CD4-positive, alpha-beta T cell treated with Interleukin-1 beta for 1 hour (primary cell): ENCODE measurements at places on chromosomes 4 and X.

GRCh38 chrX:46653482-46653881 is 79.9 kb downstream of the CHST7 start:
- no peak for DNase-seq

- DNase-seq = no peak
Measured at GRCh38 chr4:88865466-88865865, 167.8 kb upstream of the NAP1L5 start.

GRCh38 chrX:63993936-63994335 is 208.9 kb upstream of the ARHGEF9 start:
- DNase-seq = no peak

- DNase-seq = no peak
Measured at GRCh38 chrX:13360146-13360545, 40.3 kb upstream of the ATXN3L start.

DNA sequence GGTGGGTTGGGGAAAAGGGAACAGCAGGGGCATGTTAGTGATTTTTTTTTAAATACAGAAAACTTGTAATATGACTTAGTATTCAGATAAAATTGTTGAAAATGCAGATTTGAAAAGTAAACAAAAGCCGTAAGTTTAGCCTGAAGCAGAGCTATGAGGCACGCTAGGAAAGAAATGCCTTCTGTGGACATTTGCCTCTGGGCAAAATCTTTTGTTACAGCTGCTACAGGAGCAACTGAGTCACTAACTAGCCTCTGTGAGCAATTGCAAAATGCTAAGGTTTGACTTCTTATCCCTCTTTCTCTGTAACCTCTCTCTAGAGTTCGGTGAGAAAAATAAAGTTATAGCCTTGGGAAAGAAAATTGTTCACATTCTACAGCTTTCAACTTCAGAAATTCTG is 350.0 kb downstream of the SLC7A11 start:
- DNase-seq = no peak

DNA sequence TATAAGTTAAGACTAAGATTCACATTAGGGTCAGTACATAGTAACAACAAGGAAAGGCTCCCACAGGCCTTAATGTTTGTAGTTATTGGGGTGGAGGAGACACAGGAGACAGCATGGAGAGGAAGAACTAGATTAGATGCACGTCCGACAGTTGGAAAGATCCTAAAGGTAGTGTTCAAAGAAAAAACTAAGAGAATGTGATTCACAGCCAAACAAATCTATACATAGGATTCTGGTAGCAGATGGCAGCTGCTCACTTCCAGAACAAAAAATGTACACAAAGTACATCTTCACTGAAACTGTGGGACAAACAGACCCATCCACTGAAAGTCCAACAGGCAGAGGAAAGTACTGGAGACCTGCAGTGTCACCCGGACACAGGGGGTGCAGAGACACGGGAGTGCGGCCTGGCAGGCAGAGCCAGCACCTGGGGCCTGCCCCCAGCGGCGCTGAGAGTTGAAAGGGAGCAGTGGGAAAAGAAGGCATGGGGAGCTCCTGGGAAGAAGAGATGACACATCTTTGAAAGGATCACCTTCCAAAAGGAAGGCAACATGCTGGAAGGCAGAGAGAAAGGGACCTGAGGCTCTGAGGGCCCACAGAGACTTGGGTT is 40.0 kb downstream of the NELFA start:
- DNase-seq = no peak

DNA sequence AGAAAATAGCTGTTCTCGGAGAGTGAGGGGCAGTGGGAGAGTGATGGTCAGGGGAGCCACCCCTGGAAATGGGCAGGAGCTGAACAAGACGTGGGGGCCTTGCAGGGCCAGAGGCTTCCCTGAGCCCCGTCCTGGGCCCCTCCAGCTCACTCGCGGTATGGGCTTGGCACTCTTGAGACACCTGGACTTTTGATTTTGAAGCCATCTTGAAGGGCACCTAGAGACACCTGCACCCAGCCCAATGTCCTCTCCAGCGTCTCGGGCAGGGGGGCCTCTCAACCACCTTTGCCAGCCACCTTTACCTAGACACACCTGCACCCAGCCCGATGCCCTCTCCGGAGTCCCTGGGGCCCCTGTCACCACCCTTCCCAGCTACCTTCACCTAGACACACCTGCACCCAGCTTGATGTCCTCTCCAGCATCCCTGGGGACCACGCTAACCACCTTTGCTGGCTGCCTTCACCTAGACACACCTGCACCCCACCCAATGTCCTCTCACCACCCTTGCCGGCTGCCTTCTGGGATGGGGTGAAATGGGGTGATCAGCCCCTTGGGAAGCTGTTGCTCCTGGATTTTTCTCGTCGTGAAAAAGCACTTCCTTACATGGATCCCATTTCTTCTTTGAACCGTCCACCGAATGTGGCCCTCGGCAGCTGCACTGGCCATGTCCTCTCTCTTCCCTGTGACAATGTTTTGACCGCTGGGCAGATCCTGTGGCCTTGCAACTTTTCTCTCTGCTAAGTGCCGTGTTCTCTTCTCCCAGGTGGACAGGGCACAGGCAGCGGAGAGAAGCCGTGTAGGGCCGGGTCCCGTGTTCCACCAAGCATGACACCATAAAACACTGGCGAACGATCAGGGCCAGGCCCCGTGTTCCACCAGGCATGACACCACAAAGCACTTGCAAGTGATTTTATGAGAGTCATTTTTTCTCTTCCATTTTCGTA is 47.5 kb downstream of the CPZ start:
- DNase-seq = no peak

GRCh38 chr4:16914208-16914607 is 15.8 kb upstream of the LDB2 start:
- DNase-seq = no peak

- DNase-seq = no peak
Measured at GRCh38 chrX:147848543-147849443, 62.9 kb upstream of the FMR1 start.

DNA sequence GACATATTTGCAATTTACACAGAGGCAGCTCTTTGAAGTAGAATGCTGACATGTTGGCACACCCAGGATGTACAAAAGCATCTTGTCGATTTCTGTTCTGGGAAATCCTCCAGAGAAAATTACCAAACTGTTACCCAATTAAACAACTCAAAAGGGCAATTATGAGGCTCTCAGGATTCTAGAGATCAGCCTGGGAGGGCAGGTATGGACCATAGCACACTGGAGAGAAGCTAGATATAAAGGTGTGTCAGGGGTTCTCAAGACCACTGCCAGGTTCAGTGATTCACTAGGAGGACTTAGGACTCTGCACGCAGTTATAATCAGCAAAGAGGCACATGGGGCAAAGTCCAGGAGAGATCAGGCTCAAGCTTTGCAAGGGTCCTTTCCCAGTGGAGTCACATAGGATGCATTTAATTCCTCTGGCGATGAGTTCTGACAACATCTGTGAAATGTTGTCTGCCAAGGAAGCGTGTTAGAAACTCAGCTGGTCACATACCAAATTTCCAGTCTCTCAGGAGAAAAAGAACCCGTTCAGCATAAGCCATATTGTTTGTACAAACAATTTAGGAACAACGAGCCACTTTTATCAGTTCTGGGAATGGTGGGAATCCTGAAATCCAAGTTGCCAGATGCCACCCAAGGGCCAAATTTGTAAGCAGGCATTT is 100.8 kb downstream of the SYTL5 start:
- no peak for DNase-seq

DNA sequence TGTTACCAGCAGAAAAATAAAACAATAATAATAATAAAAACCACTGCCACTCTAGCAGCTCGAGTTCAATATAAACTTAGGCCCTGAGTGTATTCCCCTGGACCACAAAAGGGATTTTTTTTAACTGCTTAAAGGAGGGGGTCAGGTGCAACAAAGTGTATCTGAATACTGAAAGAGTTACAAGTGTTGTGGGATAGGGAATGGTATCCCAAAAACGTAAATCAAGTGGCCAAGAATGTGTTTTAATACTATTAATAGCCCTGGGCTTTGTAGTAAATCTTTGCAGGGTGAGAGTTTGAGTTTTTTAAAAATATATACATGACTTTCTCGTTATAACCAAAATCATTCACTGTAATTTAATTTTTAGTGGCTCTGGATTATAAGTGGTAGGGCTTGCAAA is 860.1 kb upstream of the INTU start:
- no peak for DNase-seq

DNA sequence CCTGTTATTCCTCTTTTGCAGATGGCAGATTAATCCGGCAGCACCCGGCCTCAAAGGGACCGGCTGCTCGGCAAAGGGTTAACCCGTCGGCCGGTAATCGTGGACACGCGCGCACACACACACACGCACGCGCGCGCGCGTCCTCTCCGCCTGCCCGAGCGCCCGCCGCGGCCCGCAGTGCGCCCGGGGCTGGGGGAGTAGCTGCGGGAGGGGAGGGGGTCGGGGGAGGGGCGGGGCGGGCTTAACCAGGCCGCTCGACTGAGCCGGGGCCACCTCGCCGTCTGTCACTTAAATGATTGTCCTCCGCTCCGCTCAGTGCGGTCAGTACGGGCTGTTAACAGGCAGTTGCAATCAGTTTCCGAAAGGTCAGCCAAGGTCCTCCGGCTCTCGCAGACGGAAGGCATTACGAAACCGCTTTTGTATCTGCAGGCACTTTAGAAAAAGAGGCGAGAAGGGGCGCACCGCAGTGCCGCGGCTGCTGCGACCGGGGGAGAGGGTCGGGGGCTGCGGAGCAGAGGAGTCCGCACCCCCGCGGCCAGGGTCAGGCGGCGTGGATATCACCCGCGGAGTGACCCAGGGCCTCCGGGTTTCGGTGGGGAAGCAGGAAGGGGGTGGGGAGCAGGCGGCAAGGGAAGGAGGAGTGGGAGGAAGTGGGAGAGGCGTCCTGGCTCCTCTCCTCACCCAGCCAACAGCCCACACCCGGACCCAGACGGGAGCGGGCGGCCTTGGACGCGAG is 57.3 kb upstream of the BCOR start:
- DNase-seq = no peak

DNA sequence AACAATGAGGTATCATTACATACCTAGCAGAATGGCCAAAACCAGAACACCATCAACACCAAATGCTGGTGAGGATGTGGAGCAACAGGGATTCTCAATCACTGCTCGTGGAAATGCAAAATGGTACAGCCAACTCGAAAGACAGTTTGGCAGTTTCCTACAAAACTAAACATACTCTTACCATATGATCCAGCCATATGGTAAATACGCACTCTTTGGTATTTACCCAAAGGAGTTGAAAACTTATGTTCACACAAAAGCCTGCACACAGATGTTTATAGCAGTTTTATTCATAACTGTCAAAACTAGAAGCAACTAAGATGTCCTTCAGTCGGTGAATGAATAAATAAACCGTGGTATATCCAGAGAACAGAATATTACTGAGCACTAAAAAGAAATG is 7.8 kb downstream of the CASP3 start:
- DNase-seq = no peak
